ENCODE measurements at places on chromosomes 3 and 15.

DNA sequence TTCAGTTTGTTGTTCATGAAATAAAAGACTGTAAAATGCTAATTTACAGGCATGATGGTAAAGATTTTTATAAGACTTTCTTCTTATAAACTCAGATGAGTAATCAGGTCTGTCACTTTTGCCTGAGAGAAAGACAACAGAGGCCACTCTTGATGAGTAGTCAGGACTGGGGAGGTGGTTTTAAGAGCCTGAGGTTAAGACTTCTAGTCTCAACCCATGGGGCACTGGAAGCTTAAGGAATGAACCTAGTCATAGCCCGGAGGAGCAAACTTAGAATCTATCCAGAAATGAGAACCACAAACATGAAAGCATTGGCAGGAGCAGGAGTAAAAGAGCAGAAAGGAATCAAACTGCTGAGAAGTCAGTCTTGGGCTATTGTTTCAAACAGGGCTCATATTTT lies 846.3 kb upstream of the ARPP21 start:
- no peak for DNase-seq

DNA sequence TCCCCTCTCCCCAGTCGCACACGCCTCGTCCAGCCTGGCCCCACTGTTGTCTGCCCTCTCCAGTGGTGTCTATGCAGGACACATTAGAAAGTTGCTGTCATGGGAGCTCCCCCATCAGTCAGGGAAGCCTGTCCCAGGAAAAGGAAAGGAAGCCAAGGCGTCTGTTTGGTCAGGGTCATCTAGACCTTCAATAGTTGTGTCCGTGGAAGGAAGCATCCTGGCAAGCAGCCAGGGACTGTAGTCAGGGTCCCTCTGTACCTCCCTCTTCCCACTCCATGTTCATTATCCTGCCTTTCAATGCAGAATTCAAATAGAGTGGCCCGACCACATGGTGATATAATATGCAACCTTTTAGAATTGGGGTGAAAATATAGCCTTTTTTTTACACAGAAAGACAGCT lies 60.7 kb upstream of the RAB6B start:
- no peak for DNase-seq

DNA sequence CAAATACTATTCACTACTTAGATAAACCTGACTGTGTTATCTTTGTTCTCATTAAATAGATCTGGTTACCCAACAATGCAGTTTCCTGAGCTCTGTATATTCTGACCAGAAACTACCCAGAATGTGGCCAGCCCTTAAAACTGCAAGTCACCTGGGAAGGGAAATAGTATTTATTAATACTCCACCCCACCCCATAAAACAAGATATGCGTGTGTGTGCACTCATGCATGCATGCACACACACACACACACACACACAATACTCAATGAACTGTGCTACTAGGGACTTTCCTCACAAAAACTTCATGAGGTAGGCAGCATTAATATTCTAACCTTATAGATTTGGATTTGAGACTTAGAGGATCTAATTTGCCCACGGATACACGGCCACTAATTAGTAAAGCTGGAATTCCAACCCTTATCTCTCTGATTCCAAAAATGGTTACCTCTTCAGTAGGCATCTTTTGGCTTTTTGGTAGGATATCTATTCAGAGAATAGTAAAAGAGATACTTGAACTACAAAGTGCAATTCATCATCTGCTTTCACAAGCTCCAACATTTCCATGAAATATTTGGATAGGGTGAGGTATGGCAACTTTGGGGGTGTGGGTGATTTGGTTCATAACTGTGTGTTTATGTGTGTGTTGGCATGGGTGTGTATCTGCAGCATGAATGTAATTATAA lies 197.0 kb upstream of the CFAP20DC start:
- no peak for DNase-seq

GRCh38 chr3:127459891-127460290 lies 130.6 kb downstream of the TPRA1 start:
- no peak for DNase-seq

- DNase-seq: no peak
Observed at GRCh38 chr3:133077688-133078087, 39.5 kb downstream of the TMEM108 start.

DNA sequence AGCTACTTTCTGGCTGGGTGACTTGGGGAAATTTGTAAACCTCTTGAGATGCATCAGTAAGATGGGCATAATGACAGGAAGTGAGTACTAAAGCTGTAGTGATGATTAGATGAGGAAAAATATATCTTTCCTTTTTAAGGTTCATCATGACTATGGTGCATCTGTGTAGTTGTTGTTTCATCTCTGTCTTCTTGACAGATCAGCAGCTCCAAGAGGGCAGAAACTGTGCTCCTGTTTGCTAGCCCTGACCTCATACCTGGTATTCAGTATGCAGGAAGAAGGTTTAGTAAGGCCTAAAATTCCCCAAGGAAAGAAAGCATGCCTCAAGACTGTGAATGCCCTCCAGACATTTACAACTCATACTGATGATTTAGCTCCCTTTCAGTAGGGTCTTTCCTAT lies 82.5 kb upstream of the PSMD6 start:
- no peak for DNase-seq

GRCh38 chr15:38294126-38294525 lies 41.5 kb downstream of the SPRED1 start:
- no peak for DNase-seq

DNA sequence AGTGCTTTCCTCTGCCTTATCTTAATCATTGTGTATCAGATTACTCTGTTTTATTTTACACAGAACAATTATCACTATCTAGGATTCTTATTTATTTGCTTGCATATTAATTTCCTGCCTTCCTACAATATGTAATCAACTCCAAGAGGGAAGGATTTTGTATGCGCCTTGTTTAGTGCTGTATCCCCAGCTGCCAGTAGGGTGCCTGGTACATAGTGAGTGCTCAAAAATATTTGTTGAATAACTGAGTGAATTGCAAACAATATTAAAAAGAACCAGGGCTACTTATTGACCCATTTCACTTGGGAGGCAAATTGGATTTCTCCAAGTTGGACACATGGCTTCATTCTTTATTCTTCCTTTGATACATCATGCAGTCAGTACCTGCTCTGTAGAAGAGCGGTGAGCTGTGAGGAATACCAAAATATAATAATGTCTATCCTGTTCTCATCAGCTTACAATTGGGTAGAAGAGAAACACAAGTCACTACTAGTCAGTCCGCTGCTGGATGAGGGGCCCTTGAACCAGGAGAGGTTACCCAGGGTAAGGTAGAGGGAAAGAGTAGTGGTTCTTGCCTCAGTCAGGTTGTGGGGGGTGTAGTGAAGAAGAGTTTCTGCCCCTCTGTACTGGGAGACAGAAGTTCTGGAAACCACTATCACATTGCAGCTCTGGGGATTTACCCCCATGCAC lies 233.9 kb upstream of the ZBTB20 start:
- no peak for DNase-seq

DNA sequence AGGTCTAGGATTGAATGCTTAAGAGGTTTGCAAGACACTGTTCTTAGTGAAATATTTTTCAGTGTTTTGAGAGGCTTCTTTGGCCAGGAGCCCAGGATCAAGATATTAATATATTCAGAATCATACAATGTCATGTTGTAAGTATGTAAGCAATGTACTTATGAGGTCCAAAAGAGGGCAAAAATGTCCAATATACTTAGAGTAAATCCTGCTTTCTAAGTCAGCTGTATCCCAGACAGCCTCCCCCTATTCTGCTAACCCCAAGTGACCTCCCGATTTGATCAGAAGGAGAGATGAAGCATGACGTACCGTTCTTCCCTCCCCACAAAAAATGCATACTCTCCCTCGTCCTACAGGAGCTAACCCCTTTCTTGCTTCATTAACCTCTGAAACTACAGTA lies 70.9 kb downstream of the CHAC1 start:
- no peak for DNase-seq

DNA sequence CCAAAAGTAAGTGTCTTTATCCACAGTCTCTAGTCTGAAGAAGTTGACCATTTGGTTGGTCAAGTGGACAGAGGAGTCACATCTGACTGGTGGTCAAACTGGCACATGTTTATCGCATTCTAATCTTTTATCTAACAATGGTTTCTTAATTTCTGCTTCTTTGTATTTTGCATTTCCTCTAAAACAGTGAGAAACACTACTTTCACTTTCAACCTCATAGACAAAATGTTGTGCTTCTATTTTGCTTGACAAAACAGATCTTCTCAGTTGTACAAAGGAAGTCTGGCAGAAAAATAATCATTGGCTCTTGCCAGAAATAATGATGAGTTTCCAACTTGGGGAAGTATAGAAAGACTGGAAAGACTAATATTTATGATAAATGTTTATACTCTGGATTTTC lies 103.9 kb downstream of the MME start:
- no peak for DNase-seq

DNA sequence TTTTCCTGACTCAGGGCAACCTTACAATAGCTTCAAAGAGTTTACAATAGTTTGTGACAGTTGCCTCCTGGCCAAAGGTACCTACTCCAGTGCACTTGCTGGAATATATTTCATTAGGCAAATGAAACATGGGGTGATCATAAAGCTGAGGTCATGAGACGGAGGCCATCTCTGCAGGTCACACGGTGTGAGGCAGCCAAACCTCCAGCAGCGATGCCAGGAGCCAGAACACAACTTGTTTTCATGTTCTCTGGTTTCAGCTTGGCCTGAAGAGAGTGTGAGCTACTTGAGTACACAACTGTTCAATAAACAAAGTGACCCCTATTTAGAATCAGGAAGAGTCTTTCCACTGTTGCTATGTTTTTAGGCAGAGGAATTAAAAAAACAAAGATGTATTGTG lies 42.7 kb upstream of the PYGO1 start:
- no peak for DNase-seq

GRCh38 chr3:149234671-149235245 lies 13.1 kb upstream of the CP start:
- DNase-seq: no peak

DNA sequence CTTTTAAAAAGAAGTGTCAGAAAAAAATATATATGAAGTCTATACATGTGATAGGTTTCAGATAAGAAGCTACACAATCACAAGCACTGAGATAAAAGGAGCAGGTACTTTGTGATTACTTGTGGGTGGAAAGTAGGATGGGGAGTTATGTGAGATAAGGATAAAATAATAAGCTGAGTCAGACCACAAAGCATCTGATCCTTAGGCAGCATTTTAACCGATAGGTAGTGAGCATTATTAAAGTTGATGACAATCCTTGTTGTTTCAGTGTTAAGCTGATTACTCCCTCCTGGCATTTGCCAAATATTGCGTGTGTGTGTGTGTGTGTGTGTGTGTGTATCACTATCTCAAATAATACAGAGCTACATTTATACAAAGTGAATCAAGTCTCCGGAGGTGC lies 483.1 kb downstream of the NAALADL2 start:
- DNase-seq: no peak

DNA sequence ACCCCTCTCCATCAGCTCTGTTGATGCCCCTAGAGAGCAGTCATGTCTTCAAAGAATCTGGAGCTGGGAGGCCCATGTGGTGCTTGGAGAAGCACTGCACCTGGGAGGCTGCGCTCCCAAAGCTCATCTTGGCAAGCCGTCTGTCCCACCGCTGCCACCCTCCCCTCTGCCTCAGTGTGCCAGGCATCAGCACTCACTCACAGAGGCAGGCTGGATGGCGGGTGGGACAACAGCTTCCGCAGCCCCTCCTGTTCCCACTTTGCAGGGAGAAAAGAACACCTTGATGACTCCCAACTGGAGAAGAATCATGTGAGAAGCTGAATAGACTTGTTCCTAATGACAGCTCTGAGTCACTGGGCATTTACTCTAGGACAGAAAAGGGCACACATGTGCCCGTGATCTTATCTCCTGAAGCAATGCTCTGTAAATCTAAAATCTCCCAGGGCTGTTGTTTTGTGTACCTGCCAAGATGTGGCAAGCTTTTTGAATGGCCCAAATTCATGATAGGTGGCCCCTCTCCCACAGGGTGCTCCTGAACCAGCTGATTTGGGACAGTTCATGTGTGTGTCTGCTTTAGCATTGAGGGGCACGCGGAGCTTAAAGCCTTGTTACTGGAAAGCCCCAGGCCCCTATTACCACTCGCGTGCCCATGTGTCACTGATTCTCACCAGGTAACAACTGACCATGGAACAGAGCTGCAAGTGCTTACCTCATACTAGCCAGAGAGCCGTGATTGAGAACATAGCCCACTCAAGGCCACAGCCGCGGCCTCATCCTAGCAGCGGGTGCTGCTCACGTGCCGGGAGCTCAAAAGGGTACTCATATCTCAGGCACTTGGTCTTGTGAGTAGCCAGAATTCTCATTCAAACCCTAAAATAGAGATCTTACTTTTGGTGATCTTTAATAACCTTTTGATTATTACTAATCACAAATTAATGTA lies 104.4 kb downstream of the DNAJB8 start:
- DNase-seq: no peak

- DNase-seq: no peak
Observed at GRCh38 chr3:63855333-63855940, 8.2 kb downstream of the THOC7 start.

DNA sequence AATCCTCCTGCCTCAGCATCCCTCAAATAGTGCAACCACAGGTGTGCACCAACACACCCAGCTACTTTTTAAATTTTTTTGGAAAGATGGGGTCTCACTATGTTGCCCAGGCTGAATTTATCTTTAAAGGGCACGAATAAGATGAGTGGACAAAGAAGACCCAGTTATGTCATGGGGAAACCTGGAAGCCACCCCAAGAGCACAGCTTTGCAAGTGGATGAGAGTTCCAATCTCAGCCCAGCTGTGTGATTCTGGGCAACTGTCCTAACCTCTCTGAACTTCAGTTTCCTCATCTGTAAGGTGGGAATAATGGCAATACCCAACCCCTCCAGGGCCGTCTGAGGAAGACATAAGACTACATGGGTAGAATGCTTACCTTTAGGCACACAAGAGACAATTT lies 32.2 kb downstream of the DNAJB8 start:
- DNase-seq: no peak

DNA sequence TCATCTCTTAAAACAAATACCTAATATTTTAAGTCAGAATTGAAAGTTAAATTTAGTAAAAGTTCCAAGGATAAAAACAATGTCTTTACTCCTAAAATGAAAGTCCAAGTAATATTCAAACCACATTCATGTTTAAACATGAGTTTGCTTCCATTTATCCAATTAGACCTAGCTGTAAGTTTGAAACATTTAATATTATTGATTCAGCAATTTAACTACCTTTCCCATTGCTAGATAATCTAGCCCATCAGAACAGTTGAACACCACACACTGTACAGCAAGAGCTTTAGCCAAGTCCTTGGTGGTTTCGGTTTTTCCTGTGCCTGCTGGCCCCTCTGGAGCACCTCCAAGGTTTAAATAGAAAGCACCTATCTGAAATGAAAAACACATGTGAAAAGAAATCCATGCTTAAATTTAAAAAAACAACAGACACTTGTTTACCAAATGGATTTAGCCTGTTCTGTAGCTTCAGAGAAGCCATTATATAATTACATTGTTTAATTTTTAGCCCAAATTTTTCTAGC lies 97.8 kb downstream of the DNAH12 start:
- no peak for DNase-seq

- DNase-seq: no peak
Observed at GRCh38 chr15:38226608-38227266, 25.9 kb upstream of the SPRED1 start.

Data from HEK293T (cell line).